CD4-positive, alpha-beta T cell treated with Interleukin-15 for 1 hour (primary cell): ENCODE measurements at places on chromosomes 5 and 9.

GRCh38 chr5:10733426-10733825 lies 27.6 kb downstream of the DAP start:
- no peak for DNase-seq

DNA sequence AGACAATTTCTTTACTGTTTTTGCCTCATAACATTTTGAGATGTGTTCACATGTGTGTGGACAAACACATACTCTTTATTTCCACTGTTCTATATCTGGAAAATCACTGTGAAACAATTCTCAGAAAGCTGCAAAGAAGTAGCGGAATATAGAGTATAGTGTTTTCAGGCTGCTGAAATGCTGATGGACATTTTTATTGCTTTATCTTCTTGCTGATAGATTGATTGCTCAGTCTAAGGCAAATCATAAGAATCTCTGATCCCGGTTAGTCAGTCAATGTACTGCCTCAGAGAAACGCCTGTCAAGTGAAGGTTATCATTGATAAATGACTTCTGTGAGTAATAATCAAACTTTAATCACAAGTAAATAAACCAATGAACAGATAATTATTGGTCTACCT lies 364.9 kb upstream of the CTNND2 start:
- DNase-seq, result no peak

DNA sequence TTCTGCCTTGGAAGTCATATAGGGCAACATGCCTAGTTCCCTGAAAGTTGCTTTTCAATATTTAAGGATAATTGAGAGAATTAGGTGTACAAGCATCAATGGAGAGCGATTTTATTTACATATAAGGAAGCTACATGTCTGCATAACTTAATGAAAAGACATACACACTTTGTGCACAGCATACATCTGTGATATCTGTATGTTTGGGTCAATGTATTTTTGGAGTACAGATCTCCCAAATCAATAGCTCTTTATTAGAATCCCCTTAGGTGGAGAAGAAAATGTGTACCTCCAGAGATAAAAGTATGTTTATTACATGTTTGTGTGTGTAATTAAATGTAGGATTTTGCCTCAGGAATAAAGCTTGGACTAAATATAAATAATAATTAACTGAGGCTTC lies 373.7 kb upstream of the CCNH start:
- no peak for DNase-seq

GRCh38 chr9:137225699-137226331 lies 841 bp downstream of the CYSRT1 start:
- DNase-seq, result no peak

DNA sequence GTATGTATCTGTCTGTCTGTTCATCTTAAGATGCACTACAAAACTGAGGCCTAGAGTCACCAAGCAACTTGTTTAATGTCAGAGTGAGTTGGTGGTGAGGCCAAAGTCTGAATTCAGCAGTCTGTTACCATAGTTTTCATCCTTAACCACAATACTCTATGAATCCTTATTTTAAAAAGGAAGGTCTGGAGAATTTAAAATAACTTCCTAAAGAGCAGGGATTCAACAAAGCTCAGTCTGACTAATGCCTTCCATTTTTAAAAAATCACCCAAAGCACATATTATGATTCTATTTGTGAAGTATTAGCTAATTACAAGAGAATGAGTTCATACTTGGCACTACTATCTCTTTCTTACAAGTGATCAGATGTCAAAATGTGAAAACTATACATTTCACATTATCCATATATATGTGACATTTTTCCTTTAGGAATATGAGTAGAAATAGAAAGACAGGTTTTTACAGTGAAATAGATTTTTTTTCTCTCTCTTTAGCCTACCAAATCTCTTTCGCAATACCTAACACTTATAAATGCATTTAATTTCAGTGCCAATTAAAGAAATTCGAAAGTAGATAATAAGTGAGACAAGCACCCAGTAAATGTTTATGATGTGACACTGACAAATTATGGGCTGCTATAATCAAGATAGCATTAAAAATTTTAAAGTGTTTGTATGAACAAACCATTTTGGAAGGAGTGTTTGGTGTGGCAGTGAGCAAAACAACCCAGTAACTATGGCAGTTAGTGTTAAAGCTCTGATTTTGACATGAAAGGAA lies 102.3 kb upstream of the CDKN2B start:
- no peak for DNase-seq

DNA sequence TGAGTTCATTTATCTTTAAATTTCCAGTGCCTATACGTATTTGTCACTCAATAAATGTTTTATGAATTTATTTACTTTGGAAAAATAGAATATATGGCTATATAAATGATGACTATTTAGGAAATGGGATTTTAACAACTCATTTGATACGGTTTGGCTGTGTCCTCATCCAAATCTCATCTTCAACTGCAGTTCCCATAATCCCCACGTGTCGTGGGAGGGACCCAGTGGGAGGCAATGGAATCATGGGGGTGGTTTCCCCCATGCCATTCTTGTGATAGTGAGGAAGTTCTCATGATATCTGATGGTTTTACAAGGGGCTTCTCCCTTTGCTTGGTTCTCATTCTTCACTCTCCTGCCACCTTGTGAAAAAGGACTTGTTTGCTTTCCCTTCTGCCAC lies 187.6 kb upstream of the EFNA5 start:
- no peak for DNase-seq

DNA sequence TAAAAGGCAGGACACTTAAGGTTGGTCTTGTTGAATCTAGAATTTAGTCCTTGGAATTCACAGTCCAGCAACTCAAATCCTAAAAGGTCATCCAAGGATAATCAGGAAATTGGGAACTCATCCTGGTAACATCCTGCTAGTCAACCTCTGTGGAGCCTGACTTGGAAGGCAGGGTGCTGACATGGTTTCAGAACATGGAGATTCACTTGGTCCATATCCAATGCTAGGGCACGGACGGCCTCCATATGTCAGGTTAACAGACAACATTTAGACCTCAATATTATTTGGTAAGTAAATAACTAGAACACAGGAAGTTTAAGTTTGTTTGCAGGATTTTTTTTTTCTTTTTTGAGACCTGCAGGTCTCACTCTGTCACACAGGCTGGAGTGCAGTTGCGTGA lies 783 bp upstream of the DNAH5 start:
- DNase-seq, result no peak

GRCh38 chr5:15704397-15704947 lies 204.5 kb downstream of the FBXL7 start:
- DNase-seq, result no peak

DNA sequence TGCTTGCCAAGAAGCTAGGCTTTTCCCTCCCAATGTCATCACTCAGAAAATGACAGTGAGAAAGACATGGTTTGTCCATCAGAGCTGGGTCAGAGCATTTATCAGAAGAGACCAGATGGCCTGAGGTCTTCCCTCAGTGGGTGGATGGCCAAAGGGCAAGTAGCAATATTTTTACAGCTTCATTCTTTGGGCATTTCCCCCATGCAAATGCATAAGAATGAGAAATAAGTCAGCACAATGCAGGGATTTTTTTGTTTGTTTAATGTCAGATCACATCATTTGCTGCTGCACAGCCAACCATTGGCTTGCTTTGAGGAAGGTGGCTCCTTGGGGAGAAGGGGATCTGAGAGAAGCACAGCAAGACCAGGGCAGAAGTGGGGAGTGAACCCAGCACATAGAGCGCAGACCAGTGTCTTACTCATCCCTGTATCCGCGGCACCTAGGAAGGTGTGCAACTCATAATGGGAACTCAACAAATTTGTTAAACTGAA lies 209.6 kb downstream of the SEMA6A start:
- DNase-seq, result no peak

GRCh38 chr5:38329132-38329715 lies 70.9 kb downstream of the EGFLAM start:
- DNase-seq, result no peak

DNA sequence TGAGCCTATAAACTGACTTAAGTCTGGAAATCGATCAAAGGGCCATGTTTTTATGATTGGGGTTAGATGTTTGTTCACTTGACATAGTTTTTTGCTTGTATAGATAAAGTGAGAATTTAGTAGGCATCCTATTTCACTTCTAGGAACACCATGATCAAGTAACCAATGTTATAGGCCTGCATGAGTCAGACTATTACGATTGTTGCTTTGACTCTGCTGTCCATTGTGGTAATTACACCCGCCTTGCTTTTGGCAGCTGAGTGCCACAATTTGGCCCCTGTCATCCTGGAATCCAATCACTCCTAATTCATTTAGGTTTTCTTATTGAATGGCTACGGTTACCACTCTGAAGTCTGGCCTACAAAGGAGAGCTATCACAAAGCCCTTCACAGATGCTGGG lies 67.8 kb upstream of the IL33 start:
- DNase-seq, result no peak

GRCh38 chr9:72614067-72614466 lies 92.7 kb downstream of the TMC1 start:
- no peak for DNase-seq

DNA sequence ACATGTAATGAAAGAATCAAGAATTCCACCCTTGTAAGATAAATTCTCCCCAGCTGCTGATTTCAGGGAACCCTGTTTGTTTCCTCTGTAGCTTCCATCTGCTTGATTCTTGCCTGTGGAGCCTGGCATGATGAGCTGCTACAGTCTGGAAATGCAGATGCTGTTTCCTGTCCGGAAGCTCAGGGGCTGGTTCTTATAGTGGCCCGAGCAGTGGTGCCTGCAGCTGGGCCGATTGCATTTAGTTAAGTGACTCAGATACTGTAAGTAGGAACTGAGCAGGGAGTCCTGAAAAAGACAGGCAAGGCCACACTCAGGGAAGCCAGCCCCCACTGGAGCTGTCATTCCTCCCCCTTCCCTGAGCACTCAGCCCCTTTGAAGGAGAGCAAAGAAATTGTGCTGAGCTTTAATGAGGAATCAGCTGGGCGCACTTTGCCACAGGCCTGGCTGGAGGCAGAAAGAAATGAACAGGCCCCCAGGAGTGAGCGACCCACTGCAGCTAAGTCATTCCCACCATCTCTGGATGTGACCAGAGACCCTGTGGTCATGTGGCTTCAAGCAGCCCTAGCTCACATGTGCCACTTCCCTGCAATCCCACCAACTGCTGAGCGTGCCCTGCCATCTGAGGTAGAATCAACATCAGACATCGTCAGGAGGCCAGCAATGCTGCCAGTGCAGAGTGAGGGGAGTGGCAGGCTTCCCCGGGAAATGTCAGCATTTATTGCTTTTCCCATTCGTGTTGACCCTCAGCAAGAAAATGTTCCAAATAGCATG lies 206.0 kb upstream of the WWC1 start:
- DNase-seq, result no peak

- DNase-seq, result no peak
Measured at GRCh38 chr9:77531400-77531799, 116.7 kb downstream of the GNA14 start.

DNA sequence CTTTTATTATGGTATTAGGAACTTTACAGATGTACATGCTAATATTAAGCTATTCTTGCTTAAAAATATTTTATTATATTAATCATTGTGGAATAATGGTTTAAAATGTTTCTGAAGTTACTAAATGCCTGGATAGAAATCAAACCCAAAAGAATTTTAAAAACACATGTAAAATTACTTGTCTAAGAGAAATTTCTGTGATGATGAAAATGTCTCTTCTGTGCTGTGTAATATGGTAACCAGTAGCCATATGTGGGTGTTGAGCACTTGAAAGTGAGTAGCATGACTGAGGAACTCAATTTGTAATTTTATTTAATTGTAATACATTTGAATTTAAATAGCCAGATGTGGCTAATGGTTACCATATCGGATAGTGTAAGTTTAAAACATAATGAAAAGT lies 66.7 kb upstream of the HSPB3 start:
- no peak for DNase-seq

- peak; percentile 50 for DNase-seq
Measured at GRCh38 chr5:178238711-178239592, 6.3 kb upstream of the PHYKPL start.

GRCh38 chr5:137024044-137024443 lies 475.1 kb downstream of the SPOCK1 start:
- no peak for DNase-seq

- DNase-seq, result no peak
Measured at GRCh38 chr5:149837680-149838269, 106.8 kb downstream of the PDE6A start.

DNA sequence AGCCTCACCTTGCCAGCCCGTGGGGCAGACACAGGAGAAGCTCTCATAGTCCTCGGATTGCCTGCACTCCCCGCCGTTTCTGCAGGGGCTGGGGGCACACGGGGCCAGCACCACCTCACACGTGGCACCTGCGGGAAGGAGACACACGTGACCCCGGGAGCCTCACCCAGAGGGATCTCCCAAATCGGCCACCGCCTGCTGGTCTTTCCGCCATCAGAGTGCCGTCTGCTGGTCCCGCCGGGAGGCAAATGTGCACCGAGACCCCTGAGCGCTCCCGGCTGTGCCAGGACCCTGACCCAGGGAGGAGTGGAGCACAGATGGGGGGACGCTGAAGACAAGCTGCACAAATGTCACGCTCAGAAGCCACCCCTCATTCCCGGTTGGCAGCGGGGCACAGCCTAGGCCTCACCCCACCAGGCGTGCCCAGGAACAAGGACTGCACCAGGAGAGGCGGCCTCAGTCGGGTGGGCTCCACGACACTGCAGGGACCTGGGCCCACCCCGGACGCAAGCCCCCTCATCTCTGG lies 28.4 kb upstream of the SEC16A start:
- no peak for DNase-seq

DNA sequence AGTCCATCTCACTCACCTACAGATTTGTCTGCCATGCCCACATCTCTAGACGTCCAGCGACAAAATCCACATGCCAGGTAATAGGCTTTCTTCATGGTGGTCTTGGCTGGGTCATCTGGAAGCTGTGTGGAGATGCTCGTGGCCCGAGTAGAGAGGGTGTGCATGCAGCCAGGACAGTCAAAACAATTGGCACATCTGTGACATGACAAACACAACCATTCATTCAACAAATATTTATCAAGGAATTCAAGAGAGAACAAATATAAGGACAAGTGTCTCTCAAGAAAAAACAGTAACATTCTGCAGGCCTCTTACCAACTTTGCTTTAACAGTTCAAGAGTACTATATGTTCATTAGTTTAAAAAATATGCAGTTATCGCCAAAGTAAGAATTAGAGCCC lies 5.4 kb downstream of the DCTN4 start:
- DNase-seq, result no peak

- no peak for DNase-seq
Measured at GRCh38 chr5:107378218-107378899, 292.4 kb downstream of the EFNA5 start.
